Upper lobe of right lung (tissue), 1 donor: ENCODE measurements at places on chromosomes 3 and 15. TPM values are rescaled to one million over a fixed set of nuclear protein-coding genes. Genes with fewer than 3 reads are reported as not detected.

GRCh38 chr3:100500320-100500880 lies 8.0 kb downstream of the TMEM45A start:
- DNase-seq: no peak

DNA sequence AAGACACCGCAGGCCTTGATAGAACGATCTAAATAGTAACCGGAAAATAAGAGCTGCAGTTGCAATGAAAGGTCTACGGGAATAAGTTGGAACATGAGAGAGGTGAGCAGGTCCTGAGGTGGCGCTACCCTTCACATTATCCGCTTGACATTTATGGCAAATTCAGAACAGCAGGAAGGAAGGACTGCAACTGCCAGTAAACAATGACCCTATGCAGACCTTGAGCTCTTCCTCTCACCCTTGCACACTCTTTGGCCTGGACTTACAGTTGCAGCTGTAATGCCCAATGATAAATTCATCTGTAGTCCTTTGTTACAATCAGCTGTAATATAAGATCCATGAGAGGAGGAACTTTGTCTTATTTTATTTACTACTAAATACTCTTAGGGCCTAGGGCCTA lies 32.3 kb upstream of the TRIM59 start:
- DNase-seq: no peak

- no peak for DNase-seq
These were observed 36.3 kb upstream of the MEX3B start for GRCh38 chr15:82081914-82082762.

The GPR27 gene
- 3.7 TPM for total RNA-seq

The LIPH gene
- 38.0 TPM for total RNA-seq

The RPS27L gene
- total RNA-seq: 196 TPM

GRCh38 chr3:59117396-59117795 lies 67.6 kb upstream of the CFAP20DC start:
- no peak for DNase-seq

GRCh38 chr3:125618851-125619250 lies 23.6 kb upstream of the OSBPL11 start:
- DNase-seq: no peak

GRCh38 chr15:77030048-77030927 lies 35.4 kb downstream of the PSTPIP1 start:
- DNase-seq: peak; percentile 70

The DLL4 gene
- total RNA-seq: 22.0 TPM

DNA sequence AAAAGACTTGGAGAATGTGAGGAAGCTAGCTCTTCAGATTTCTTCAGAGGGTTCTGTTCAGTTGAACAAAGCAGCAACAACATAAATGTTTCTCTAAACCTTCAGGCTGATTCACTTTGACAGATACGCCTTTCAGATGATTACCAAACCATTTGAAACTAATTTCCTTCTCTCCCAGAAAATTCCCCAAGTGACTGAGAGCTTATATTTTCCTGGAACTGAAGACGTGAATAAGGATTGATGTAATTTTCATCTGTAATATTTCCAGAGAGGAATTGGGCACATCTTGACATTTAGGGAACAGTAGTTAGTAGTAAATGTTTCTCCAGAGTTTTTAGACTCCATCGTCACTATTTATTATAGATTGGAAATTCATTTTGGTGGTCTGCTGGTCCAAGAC lies 108.6 kb upstream of the AADACL2 start:
- no peak for DNase-seq

The STRIT1 gene
- not detected for total RNA-seq

The NPAP1 gene
- 0.17 TPM for total RNA-seq

GRCh38 chr3:108222853-108223565 lies 785 bp upstream of the IFT57 start:
- no peak for DNase-seq

The C3orf33 gene
- 4.5 TPM for total RNA-seq

The RBP2 gene
- total RNA-seq: 2.1 TPM

DNA sequence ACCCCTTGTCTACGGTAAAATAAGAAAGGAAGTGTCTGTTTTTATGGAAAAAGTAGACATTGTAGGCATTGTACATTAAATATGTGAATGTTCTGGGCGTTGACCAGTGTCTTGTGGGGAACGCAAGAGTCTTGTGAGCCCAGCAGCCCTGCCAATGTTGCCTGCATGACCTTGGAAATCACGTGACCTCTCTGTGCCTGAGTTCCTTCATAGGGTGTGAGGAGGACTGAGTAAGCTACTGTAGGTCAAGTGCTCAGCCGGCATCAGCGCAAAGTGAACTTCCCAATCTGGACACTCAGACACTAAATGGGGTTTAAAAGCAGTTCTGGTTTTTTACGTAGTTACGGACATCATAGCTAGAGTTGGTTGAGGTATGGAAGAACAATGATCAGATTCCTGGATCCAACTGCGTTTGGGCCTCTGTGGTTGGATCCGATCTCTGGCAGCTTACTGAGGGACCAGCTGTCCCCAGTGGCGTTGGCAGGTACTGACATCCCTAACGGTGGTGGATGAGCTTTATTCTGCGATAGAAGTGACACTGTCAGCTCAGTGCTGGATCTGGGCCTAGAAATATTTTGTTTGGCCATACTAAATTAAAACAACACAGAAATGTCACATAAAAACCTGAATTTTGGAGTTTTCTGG lies 63.8 kb downstream of the SPSB4 start:
- no peak for DNase-seq

DNA sequence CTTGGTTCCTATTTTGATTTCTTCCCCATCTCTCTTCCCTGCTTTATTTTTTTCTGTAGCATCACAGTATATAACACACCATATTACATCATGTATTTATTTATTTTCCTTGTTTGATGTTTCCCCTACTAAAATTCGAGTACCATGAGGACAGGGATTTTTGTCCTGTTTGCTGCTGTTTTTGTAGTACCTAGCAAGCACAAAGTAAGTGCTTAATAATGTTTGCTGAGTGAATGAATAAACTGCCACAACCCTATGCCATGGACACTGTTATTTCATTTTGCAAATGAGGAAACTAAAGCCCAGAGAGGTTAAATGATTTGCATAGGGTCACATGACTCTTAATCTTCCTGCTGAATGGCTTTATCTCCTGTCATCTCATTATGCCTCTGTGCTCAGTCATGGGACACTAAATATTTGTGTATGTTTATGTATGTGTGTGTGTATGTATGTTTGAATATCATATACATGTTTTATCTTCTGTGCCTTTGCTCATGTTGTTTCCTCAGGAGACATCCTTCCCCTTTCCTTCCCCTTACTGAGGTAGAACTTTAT lies 26.1 kb upstream of the MGA start:
- DNase-seq: no peak

- no peak for DNase-seq
These were observed 81.4 kb downstream of the ARNT2 start for GRCh38 chr15:80485370-80486164.

- DNase-seq: peak; percentile 52
These were observed 20.3 kb downstream of the IMPG2 start for GRCh38 chr3:101300073-101300472.

The CHST2 gene
- 8.2 TPM for total RNA-seq

The NR1I2 gene
- total RNA-seq: not detected

DNA sequence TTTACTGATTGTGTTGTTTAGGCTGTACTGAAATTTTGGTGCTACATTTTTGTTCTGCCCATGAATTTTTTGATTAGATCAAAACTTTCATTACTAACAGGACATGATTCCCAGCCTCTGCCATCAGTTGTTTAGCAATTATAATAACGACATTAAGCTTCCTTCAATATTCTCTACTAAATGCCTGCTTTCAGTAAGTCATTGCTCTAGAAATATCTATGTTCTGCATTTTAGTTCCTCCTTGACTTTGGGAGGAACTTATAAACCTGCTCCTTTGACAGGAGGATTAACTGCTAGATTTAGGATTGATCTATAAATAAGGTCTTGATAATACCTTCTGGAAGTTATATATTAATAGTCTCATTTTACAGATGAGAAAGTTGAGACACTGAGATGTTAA lies 269.1 kb downstream of the RAP2B start:
- no peak for DNase-seq

The MME gene
- total RNA-seq: 79.1 TPM

DNA sequence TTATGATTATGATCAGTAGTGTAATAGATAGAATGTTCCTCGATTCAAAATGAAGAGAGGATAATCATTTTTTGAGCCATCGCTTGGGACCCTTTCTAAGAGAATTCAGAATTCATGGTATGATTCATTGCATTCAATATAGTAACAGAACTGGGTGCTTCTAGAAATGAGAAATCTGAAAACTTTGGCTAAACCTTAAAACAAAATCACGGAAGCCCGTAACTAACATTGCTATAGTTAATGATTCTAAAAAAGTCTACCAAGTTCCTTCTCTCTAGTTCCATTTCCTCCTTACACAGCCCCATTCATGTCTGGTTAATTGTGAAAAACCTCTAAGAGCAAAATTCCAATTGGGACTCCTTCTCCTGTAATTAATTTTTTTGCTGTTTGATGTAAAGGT lies 217.1 kb downstream of the GBE1 start:
- DNase-seq: no peak

The SNX22 gene
- 28.3 TPM for total RNA-seq

GRCh38 chr15:77021803-77022381 lies 27.0 kb downstream of the PSTPIP1 start:
- DNase-seq: peak; percentile 65

The FGF7 gene
- 21.9 TPM for total RNA-seq

DNA sequence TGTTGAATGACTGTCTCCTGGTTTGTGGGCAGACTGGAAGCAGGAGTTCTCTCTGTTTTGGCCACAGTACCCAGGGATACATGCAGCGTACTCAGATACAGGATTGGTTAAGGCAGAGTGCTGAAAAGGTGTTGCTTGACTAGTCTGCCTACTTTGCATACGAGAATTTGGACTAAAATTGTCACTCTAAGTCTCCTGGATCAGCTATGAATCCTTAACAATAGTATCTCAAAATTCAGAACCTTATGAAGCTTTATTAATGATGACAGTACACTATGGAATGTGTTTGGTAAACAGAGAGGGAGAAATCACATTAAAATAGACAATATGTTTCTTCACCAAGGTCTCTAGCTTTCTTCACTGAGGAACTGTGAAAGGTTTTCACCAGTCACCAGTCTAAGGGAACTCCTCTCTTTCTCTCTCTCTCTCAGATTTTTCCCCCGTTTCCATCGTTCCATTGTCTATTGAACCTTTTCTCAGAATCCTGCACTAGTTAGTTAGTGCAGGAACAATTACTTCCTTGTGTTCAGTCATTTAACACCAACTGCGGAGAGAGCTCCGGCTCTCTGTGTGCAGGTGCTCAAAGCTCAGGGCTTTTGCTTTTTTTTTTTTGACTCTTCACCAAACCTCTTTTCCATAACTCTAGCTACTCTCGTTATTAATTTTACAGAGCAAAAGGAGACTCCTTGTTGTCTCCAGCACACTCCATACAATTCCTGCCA lies 85.9 kb upstream of the FNDC3B start:
- DNase-seq: no peak

DNA sequence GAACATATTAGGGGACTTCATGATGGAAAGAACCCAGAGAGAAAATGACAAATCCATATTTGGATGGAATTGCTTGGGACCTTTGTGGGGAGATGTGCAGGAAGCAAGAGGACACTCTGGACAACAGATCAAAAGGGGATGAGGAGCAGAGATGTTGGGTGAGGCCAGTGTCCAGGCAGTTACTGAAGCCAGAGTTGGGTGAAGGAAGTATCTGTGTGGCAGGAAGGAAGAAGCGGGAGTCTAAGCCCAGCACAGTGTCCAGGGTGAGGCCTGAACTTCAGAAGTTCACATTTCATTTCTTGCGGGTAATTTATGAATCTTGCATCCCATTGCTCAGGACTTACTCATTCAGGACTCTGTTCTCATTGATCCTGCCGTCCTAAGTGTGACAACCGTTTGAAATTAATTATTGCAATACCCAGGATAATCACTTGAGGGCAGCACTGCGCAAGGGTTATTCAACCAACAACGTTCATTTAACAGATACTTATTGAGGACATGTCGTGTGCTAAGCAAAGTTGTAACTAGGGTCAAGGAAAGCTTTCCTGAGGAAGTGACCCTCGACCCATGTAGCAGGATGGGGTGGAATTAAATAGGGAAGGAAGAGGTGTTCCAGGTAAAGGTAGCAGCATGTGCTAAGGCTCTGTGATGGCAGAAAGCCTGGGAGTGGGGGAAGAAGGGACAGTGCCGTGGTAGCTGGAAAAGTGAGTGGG lies 61.3 kb upstream of the CMTM8 start:
- DNase-seq: no peak

- no peak for DNase-seq
These were observed 19.8 kb downstream of the CHCHD6 start for GRCh38 chr3:126723801-126724200.

GRCh38 chr3:42491881-42492507 lies 10.4 kb upstream of the VIPR1 start:
- DNase-seq: peak; percentile 46

DNA sequence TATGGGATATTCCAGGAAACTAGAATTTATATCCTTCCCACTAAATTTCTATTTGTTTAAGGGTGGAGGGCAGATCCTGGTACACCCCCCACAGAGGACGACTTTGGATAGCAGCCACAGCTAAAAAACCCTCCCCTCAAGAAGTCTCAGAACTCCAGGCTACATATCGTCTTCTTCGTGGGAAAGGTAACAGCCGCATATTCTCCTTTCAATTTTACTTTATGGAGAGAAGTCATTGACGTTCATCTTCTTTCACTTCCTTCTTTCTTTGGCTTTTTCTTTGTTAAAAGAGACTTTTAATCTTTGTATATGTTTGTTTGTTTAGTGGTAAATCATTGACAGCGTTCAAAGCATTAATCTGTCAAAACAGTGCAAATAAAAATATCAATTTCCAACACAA lies 36.3 kb downstream of the TRIP4 start:
- DNase-seq: no peak

- no peak for DNase-seq
These were observed 53.3 kb upstream of the CCR4 start for GRCh38 chr3:32897981-32898623.

GRCh38 chr3:128366136-128366535 lies 100.6 kb downstream of the DNAJB8 start:
- no peak for DNase-seq

GRCh38 chr15:57735431-57735830 lies 28.9 kb downstream of the POLR2M start:
- no peak for DNase-seq

The EPHB1 gene
- 1.6 TPM for total RNA-seq

DNA sequence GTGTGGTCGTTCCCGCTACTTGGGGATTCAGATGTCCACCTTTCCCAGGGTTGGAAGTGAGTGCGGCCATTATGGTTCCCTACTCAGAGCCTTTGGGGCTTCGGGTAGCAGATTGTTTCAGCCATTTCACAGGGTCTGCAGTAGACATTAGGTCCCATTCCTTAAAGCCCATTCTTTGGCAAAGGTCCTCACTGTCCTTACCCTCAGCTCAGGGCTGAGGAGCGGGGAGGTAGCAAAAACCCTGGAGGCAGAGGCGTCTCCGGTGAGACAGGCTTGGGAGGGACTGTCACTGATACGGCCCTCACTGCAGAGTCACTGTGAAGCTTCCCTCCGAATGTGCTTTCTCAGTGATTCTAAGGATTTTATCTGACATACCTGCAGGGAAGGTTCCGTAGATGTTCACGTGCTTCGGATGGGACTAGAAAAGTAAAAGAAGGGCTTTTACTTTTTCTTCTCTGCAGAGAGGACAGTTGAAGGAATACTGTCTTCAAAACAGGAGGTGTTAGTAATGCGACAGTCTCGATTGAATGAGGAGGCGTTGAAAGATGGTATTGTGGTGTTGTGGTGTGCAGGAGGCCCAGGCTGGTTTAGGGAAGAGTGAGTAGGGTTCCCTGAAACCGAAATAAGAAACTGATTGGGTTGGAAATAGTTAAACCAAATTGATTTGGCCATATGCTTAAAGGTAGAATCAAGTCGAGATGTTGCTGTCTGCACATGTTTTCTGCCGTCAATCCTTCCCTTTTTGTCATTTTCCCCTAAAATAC lies 630 bp downstream of the ATP6V1A start:
- DNase-seq: no peak
